Heart left ventricle (tissue), 16 donors: ENCODE measurements at places on chromosomes 5 and 9. TPM values are rescaled to one million over a fixed set of nuclear protein-coding genes. Genes with fewer than 3 reads are reported as not detected.

Gene CREB3
- total RNA-seq, result 28.8 TPM

Gene SHOC1
- total RNA-seq, result not detected

Gene ZNF366
- total RNA-seq, result 7.7 TPM

Gene PLCXD3
- 86.3 TPM for total RNA-seq

Gene OLFM1
- total RNA-seq, result 11.8 TPM

Gene IFNA21
- total RNA-seq, result not detected

Gene MTREX
- total RNA-seq, result 58.0 TPM

Gene ACTBL2
- not detected for total RNA-seq
